Metanephros (tissue), 2 donors: ENCODE measurements at places on chromosomes 7 and 10. TPM values are rescaled to one million over a fixed set of nuclear protein-coding genes. Genes with fewer than 3 reads are reported as not detected.

Gene GPR37
- 3.2 TPM for total RNA-seq

Gene MSS51
- 4.1 TPM for total RNA-seq

Gene IGFBP3
- total RNA-seq: 196 TPM

Gene TET1
- 16.5 TPM for total RNA-seq

Gene NODAL
- not detected for total RNA-seq

Gene ADAM22
- total RNA-seq: 18.6 TPM

Gene SUN3
- total RNA-seq: not detected

Gene KLLN
- 0.99 TPM for total RNA-seq

Gene DMBT1
- 0.18 TPM for total RNA-seq

Gene DTX2
- 14.0 TPM for total RNA-seq

Gene CCT6A
- total RNA-seq: 99.3 TPM

Gene TMEM26
- total RNA-seq: 6.6 TPM

Gene ZNF425
- total RNA-seq: 4.6 TPM

Gene CAV1
- 78.1 TPM for total RNA-seq

Gene ODAD2
- total RNA-seq: 0.35 TPM

Gene CYP3A4
- total RNA-seq: not detected

Gene SPDYE16
- total RNA-seq: 0.53 TPM

Gene AKR1C8
- 0.41 TPM for total RNA-seq

Gene SPAM1
- total RNA-seq: not detected

Gene SRGN
- 93.9 TPM for total RNA-seq
